Tibial artery (tissue), 4 donors: ENCODE measurements at places on chromosomes 13 and 19.

DNA sequence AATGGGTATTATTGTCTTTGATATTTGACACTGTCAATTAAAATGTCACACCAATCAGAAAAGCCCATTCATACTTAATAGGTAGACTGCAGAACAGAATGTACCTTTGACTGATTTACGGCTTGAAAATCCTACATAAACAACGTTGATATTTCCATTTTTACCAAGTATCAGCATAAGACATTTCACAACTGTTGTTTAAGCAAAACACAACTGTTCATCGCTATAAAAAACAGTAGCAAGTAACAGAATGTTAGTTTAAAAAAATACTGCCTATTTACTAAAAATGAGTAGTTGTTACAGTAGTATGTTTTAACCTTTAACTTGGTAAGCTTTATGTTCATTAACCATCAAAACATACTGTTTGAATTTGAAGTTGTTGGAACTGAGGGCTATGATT is 1096.6 kb downstream of the PCDH17 start:
- DNase-seq = no peak

DNA sequence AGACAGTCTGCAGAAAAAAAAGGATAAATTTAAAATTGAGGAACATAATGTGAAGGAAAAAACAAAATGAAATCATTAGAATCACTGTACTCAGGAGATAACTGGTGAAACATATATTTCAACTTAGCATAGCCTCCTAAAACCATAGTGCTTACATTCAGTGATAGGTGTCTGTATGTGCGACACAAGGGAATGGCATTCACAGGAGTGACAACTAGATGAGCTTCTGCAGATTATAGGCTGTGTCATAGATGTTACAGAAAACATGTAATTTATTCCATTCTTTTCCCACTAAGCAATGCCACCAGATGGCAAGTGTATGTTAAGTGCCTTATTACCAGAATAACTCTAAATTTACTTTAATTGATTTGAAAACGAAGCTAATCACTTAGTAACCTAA is 960.0 kb upstream of the PCDH20 start:
- DNase-seq = no peak

GRCh38 chr13:99281811-99282263 is 23.7 kb upstream of the GPR18 start:
- DNase-seq = peak; percentile 85

DNA sequence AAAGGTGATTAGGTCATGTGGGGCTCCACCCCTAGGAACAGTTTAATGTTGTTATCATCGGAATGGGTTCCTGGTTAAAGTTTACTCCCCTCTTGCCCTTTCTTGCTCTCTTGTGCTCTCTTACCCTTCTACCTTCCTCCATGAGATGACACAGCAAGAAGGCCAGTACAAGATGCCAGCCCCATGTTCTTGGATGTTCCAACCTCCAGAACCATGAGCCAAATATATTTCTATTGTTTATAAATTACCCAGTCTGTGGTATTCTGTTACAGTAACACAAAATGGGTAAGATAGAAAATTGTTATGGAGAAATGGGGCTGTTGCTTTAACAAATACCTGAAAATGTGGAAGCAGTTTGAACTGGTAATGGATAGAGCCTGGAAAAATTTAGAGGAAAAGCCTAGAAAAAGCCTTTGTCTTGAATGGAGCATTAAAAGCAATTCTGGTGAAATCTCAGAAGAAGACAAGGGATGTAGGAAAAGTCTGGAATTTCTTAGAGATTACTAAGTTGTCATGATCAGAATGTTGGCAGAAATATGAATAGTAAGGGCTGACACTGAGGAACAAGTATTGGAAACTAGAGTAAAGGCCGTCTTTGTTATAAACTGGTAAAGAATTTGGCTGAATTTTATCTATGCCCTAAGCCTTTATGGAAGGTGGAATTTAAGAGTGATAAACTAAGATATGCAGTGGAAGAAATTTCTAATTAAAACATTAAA is 53.5 kb upstream of the TSC22D1 start:
- DNase-seq = no peak

DNA sequence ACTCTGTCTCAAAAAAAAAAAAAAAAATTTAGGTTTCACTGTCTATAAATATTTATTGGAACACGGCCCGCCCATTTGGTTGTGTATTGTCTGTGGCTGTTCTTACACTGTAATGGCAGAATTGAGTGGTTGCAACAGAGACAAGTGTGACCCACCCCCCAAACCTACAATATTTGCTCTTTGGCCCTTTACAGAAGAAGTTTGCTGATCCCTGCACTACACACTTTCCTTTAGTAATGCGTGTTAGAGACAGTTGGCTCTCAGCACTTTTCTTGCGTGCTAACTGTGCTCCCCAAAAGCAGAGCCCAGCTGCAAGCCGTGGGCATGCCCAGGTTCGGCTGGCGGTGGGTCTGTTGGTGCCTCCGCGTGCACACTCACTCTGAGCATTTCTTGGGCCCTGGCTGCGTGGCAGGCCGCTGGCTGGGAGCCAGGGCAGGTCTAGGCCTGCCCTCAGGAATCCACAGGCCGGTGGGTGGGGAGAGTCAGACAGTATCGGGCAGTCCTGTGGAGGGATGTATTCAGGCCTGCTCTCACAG is 72.6 kb downstream of the SIPA1L3 start:
- DNase-seq = peak; percentile 60
